Esophagus mucosa (tissue), 1 donor: ENCODE measurements at places on chromosomes 7 and 10. TPM values are rescaled to one million over a fixed set of nuclear protein-coding genes. Genes with fewer than 3 reads are reported as not detected.

The TMEM176A gene
- total RNA-seq: 2.6 TPM

The CNPY1 gene
- not detected for total RNA-seq

DNA sequence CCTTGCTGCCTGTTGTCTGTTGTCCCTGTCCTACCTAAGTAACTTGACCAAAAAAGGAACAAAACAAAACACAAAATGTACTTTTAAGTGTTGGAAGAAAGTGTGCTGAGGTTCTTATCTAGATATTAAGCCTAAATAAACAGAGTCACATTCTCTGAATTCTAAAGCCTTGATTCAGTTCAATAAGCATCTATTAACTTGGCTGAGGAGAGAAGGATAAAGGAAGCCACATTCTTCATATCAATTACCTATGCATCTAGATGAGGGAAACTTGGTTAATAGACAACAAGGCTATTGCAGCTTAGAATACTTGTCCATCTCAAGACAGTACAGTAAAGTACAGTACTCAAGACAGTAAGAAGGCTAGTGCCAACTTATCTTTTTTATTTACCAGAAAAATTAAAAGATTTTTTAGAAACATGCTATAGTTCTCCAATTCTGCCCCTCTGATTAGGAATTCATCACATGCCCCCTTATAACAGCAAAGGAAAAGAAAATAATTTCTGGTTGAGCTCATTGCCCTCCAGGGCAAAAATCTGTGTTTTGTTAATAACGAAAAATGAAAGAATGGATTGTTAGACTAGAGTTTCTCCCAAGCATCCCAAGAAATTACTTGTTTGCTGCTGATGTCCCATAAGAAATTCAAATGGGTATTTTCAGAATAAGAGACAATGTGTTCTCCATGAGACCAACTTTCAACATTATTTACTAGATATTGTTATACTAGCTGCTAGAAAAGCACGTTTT lies 546.5 kb upstream of the SEMA3D start:
- ATAC-seq: no peak

DNA sequence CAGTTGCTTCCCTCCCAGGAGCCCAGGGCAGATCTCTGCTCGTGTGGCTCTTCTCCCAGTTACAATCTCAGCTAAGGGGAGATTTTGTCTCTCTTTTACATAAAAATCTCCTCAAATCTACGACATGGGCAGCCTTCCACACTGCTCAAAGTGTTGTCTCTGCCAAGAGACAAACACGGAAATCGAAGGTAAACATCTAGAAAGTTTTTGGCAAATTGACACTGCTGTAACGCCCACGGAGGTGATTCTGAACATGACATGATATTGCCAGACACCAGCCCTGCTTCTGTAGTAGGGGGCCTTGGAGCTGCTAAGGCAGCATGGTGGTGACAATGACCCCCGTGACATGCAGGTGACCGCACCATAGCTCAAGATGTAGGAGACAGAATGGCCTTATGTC lies 128.3 kb downstream of the CCDC3 start:
- no peak for ATAC-seq

GRCh38 chr10:63093227-63093626 lies 39.9 kb upstream of the NRBF2 start:
- peak; percentile 70 for ATAC-seq

DNA sequence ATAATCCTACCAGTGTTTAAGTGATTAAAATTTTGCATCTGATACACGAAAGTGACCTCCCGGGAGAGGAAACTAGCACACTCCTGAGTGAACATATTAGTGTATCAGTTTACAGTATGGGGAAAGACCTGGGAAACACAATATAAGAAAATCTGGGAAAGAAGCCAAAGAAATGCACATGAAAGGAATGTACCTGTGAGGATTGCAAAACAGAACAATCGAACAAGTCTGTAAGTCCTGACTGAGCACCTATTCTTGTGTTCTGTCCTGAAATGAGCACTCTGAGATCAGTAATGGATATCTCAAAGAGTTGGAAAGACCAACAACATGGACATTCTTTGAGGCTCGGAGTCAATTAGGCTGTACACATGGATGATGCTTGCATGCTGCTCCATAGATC lies 554.7 kb downstream of the SORCS3 start:
- no peak for ATAC-seq

GRCh38 chr7:127417346-127417745 lies 24.8 kb upstream of the ZNF800 start:
- ATAC-seq: no peak
